ENCODE measurements at places on chromosomes 5 and 9.

DNA sequence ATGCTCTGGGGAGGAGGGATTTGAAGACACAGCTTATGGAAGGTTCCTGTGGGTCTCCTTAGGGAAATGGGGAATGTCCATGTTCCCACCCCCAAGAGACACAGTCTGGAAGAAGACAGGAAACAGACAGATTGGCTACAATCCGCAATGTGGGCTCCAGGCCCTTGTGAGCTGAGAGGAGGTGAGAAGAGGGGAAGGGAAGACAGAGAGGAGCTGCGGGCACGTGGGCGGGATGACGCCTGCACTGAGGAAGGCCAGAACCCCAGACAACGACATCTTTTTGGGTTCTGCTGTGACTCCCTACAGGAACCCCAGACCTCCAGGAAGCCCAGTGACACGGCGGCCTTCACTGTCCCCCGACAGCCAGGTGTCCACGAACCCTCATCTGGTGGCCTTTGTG, 29.9 kb upstream of the NKD2 start:
- no peak for DNase-seq

GRCh38 chr9:97311798-97312500, 4.5 kb downstream of the CCDC180 start:
- no peak for DNase-seq

DNA sequence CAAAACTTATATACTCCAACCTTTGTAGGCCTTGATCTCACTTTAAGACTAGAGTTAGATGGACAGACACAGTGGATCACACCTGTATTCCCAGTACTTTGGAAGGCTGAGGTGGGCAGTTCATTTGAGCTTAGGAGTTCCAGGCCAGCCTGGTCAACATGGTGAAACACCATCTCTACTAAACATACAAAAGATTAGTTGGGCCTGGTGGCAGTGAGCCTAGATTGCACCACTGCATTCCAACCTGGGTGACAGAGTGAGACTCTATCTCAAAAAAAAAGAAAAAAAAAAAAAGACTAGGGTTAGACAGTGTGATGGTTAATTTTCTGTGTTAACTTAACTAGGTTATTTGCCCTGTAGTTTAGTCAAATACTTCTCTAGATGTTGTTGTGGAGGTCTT, 74.1 kb downstream of the CFAP95 start:
- DNase-seq: no peak

GRCh38 chr9:71608021-71608420, 160.3 kb downstream of the CEMIP2 start:
- no peak for DNase-seq

DNA sequence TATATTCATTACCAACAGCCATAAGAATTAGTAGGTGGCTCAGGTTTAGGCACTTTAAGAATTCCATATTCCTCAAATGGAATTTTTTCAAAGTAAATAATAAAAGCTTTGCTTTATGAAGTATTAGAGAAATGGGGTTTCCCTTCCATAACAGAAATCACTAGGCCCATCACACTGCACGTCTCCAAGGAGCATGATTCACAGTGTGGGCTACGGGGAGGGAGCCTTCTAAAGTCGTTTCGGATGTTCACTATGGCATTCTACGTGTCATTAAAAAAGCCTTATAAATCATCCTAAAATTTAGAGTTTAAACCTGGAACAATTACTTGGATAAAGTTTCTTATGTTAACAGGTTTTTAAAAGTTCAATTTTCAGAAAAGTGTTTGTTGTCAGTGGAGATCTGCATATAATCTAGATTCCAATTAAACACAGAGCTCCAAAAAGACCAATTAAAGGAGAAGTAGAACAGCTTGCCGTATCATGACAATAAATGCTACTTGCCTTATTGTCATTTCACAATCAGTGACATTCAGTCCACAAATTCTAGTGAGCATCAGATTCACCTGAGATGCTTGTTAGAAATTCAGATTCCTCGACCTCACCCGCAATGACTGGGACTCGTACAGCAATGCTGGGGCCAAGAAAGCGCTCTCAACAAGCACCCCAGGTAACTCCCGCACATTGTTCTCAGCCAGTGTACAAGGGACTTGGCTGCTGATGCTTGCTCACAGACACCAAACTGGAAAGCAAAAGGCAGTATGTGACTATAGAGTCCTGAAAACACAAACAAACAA, 115.7 kb downstream of the NFIB start:
- no peak for DNase-seq

DNA sequence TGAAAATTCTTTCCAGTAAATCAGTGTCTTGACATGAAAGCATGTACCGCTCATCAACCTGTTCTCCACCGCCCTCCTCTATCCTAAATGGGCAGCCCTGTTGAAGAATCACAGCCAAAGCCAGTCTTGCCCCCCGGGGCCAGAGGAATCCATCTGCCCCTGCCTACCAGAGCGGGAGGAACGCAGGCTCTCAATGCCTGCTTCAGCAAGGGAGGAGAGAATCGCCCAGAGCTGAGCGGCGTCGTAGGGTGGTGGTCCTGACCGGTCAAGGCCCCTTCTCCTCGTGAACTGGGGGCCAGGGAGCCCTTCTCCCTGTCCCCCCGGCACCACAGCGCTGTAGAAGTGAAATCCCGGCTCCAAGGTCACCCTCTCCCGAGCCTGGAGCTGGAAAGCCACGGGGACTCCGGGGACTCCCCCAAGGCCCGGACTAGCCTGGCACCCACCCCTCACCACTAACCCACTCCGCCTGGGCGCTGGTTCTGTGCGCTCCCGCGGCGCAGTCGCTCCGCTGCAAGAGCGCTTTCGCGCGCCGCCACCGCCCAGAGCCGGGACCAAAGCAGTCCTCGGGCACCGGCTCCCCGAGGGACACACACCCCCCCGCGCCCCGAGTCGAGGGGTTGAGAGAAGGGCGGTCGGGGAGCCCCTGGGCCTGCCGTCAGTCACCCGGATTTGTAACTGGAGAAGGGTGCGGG, 718 bp upstream of the TMEM215 start:
- DNase-seq: no peak

DNA sequence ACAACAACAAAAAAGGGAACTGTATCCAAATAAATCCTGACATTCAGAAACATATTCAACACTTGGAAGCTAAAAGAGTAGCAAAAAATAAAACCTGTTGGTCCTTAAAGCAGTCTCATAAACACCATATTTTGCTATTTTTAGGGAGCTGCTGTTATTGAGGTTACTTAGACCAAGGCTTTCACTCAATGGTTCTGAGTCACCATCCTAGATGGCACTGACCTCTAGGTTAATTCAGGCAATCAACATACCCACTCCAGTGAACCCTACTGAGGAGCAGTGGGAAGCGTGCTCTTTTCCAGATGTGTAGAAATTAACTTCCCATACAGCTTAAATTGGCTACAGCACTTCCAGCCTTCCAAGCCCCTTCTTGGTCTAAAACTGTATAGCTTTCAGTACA, 5.2 kb downstream of the GNAQ start:
- DNase-seq: no peak

GRCh38 chr5:110754181-110754580, 15.4 kb downstream of the SLC25A46 start:
- no peak for DNase-seq

GRCh38 chr5:103475629-103476240, 86.9 kb downstream of the NUDT12 start:
- DNase-seq: no peak

GRCh38 chr9:130421802-130422276, 22.9 kb upstream of the ASS1 start:
- no peak for DNase-seq

- DNase-seq: no peak
These were observed 122.5 kb downstream of the COL23A1 start for GRCh38 chr5:178467568-178468195.

- DNase-seq: no peak
These were observed 109.6 kb downstream of the DPYSL3 start for GRCh38 chr5:147400126-147400809.

DNA sequence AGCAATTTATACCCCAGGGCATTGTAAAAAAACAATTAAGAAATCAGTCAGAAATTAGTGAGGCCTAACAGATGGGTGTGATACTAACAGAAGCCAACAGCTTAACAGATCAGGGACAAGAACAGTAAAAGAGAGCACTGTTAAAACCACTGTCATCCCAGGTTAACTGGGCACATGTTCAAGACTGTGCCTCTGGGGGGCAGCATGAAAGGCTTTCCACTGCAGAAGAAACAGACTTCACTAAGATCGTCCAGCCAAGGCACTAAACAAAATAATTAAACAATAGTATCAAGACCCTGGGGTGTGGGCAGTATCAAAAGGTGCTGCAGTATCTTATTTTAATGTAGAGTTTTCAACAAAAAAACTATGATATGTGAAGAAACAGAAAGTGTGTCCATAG, 43.5 kb downstream of the FBN2 start:
- no peak for DNase-seq

DNA sequence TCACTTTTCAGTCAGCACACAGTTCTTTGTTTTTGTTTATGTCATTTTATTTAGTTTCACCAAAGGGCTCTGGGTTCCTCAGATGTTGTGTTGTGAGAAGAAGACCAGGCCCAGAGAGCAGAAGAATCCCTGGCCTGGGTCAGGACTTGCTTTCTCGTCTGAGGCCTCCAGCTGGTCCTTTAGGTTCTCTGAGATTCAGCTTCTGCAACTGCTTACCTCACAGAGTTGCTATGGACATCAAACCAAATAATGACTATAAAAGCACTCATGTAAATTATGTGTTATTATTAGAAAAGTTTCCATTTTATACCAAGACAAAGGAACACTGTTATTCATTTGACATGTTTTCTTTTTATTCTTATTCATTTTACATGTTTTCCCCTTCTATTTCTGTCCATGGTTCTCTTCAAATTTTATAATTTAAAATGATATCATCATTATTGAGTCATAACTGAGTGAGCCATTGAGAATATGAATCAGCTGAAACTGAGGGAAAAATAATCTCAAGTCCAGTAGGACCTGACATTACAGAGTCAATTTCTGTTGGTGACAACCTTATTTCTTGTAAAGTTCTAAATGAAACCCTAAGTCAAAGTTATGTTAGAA, 44.0 kb upstream of the GLRX start:
- no peak for DNase-seq

- no peak for DNase-seq
These were observed at the start of gene SIT1 for GRCh38 chr9:35650341-35651158. Gene SIT1 (minus strand): TSS chr9:35650931. CDS start chr9:35650853, 78 bp downstream.

DNA sequence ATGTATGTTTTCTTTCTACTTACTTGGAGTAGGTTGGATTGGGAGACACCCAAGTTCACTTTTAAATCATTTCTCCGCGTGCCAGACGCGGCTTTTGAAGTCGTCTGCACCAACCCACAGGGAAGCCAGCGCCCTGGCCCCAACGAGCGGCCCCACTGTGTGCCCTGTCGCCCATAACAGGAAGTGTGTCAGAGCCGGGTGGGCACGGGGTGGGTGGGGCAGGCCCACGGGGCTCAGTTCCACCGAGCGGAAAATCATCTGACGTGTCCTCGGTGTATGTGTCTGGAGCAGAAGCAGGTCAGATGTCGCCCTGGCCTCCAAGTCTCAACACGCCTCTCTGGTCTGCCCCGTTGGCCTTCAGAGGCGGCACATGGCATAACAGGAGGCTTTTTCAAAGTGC, 22.7 kb upstream of the SMIM23 start:
- DNase-seq: no peak

GRCh38 chr9:113326230-113326629, 13.8 kb downstream of the WDR31 start:
- DNase-seq: no peak

DNA sequence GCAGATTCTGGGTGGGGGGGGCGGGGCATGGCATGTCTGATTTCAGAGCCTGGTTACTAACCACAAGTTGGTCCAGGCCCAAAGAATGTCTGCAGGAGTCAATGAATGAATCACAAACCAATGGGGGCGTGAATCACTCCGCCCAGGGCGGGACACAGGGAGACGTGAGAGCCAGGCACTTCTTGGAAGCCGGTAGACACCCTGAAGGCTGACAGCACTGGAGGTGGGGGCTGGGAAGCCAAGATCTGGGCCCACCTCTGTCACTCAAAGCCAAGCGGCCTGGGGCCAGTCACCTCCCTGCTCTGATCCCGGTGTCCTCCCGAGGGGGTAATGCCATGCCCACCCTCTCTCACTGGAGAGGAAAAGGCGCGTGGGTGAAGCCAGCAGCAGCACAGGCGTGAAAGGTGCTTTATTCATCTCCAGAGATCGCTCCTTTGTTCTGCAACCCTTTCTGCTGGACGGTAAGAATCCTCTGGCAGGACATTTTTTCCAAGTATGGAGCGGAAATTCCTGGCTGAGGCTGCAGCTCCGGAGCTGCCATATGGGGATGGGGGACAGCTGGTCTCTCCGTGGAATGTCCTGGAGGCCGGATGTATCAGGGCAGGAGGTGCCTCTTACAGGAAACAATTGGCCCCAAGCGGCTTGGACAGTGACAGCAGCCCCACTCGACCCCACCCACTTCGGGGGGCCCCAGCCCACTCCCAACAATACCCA, 85.0 kb downstream of the STK10 start:
- no peak for DNase-seq

GRCh38 chr9:81113453-81114124, 575.8 kb downstream of the TLE1 start:
- DNase-seq: no peak

- DNase-seq: no peak
These were observed 26.9 kb upstream of the CNOT6 start for GRCh38 chr5:180467028-180467975.

DNA sequence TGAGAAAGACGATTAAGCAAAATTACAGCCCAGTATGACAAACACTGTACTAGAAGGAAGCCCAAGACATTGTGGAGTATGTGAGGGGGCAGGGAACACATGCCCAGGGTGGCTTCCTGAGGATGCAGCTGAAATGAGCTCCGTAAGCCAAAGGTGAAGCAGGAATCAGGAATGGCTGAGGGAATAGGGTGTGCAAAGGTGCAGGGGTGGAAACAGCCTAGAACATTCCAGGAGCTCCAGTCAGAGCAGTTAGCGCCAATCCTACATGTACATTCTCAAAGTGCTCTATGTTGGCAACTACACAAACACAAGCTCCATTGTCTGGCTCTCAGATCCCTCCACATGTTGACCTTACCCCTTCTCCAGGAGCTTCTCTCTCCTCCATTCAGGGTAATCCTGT, 257.9 kb downstream of the MAN2A1 start:
- no peak for DNase-seq

Measured in T follicular helper cell (primary cell).